SK-N-DZ (cell line): ENCODE measurements at places on chromosomes 6 and 20.

GRCh38 chr20:35592339-35592974 lies 23.2 kb upstream of the SPAG4 start:
- no peak for DNase-seq

GRCh38 chr20:50095476-50096078 lies 17.4 kb downstream of the UBE2V1 start:
- no peak for DNase-seq

DNA sequence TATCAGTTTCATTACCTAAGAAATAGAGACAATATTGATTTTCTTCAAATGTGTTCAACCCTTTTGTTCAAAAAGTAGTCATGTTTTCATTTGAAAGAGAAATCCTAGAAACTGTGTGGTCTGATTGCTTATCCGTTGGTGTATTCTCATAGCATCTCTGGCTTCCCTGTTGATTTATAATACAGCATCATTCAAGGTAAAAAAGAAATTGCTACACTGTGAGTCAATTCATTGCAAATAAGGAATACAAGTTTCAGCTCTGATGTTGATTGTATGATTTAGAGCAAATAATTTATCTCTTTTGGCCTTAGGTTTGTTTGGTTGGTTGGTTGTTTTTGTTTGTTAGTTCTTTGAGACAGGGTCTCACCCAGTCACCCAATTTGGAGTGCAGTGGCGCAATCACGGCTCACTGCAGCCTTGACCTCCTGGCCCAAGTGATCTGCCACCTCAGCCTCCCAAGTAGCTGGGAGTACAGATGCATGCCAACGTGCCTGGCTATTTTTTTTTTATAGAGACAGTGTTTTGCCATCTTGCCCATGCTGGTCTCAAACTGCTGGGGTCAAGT lies 185.5 kb upstream of the TNFAIP3 start:
- DNase-seq = no peak

DNA sequence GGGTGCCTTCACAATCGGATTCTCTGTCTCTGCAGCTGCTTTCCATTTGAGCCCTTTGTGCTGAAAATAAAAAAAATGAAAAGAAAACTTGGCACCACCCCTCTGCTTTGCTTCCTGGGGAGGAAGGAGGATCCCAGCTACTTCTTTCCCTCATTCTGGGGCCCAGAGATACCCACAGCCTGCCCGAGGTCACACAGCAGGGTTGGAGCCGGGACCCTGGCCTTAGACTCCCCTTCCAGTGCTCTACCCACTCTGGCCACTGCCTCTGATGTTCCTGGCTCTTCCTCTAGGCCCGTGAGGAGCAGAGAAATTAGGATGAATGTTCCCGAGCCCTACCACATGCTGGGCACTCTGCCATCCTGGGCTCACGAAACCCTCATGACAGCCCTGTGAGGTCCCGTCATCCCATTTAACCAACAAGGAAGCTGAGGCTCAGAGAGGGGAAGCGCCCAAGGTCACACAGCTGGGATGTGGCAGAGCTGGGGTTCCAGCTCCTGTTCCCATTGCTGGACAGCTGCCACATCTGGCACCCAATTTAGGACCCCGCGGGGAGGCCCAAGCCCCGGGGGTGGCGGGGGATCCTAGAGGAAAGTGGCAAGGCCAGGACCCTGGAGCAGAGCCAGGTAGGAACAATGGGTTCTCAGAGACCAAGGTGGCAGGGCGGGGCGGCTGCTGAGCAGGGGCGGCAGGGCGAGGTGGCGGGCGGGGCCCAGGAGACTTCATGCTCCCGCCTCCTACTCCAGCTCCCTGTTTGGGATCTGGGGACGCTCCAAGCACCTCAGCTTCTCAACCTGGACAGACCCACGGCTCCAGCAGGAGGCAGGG lies 76.6 kb downstream of the CEBPB start:
- no peak for DNase-seq

GRCh38 chr6:159203304-159204005 lies 34.3 kb downstream of the FNDC1 start:
- no peak for DNase-seq

- no peak for DNase-seq
These were observed 155.3 kb downstream of the DHX35 start for GRCh38 chr20:39117491-39117890.

DNA sequence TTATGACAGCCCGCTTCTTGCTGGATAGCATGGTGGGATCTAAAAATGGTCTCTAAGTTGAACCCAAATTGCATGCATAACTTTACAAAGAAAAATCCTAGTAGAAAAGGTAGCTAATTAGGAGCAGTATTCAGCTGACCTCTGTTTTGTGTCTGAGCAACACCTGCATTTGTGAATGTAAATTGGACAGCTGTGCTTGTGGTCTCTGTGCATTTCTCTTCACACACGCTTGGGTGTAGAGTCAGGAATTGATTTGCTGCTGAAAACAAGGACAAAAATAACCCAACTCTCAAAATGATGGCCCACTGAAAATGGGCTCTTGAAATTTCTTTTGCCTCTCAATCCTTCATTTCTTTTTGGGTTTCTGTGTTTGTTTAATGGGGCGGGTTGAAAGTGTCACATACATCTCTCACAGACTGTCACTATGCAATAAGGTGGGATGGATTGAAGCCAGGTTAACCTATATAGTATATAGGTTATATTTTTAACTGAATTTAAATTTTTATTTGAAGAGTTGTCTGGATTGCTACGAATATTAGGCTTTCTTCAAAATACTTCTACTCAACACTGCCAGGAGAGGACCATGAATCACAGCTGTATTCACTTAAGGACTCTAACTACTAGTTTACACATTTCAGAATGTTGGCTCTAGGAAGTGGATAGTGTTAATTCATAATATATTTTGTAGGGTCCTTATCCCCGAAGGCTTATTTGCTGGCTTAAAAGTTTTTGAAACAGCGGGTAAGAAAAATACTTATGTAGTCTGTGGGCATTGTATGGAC lies 46.5 kb downstream of the SOBP start:
- no peak for DNase-seq

DNA sequence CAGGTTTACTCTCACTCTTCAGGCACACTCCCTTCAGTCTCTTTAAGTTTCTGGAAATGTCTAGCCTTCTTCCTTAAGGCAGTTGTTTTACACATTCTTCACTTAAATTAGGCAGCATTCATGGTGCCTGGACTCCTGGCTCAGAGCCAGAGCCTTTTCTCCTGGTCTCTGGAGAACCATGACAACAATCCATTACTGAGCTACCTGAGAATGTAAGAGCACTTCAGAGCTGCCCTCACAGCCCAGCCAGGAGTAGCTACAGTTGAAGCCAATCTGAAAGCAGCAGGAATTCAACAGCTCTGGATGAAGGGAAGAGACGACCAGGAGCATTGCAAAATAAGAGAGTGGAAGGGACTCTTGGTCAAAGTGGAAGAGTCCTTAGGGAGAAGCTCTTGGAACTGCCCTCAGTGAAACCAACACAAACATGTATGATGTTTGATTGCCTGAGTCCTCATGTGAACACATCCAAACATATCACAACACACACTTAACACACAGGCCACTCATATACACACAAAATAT lies 416.8 kb upstream of the SPTLC3 start:
- no peak for DNase-seq

GRCh38 chr20:25706793-25707192 lies 10.1 kb upstream of the ZNF337 start:
- DNase-seq = no peak

DNA sequence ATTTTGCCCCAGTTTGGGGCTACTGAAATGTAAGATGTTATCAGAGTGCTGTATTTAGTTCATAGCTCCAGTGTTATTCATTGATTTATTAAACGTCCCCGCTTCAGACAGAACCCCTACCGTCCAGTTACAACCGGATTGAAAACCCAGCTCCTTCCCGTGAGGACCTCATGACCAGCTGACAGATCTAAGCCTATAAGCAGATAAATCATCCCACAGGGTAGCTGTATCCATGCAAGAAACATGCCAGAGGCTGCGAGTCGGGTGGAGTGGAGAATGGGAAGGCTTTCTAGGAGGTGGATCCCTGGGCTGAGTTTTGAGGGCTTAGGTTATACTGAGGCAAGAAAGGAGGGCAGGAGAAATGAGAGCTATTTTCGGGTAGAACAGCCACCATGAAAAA lies 260.0 kb downstream of the ARID1B start:
- DNase-seq = no peak

- no peak for DNase-seq
These were observed 3.2 kb downstream of the SLC22A23 start for GRCh38 chr6:3453413-3454272.

DNA sequence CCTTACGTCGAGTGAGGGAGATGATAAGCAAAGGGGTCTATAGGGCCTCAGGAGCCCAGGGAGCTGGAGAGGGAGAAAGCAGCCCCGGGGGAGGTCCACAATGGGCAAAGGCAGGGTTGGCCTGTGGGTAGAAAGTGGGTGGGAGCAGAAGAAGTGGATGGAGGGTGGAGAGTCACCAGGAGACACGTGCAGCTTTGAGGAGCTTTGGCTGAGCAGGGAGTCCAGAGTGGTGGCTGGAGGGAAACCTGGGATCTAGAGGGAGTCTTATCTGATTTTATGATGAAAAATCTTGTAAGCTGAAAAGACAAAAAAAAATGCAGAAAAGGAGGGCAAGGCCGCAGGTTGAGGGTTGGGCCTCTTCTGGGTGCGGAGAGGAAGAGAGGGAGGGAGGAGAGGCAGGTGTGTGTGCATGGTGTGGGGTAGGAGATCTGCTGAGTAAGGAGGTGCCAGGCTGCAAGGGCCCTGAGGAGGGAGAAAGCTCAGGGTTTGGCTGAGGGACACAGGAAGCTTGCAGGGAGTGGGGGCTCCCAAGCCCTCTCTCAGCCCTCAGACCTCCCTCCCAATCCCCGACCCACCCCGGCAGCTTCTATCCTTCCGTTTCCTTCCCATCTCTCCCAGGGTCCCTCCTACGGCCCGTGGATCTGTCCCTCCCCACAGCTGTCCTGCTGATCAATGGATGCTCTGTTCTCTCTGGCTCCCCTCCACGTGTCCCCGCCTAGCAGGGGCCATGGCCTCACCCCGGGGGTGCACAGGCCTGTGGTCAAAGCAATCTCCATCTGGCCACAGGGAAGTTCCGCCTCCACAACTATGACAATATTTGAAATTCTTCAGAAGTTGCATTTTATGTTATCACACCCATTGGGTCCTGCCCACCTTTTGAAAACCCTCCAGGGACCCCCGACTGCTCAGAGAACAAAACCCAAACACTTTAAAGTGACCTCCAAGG lies 17.1 kb upstream of the BPI start:
- DNase-seq = no peak

- no peak for DNase-seq
These were observed 3.9 kb upstream of the LRP11 start for GRCh38 chr6:149867876-149868640.

DNA sequence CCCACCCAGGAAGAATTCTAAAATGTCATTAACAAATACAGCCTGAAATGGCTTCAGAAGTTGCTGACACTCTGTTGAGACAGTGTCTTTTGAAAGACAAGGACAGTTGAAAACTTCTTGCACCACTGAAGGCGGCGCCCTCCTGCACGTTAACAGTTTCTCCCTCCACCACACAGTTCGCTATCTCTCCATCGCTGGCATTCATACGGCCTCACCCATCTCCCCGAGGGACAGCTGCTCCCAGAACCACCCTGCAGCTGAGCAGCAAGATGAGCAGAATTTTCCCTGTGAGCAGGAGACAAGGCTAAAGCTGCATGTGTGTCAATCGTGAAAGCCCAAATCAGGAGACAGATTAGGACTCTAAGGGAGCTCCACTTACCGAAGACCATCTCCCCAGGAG lies 113.3 kb downstream of the LY86 start:
- no peak for DNase-seq

DNA sequence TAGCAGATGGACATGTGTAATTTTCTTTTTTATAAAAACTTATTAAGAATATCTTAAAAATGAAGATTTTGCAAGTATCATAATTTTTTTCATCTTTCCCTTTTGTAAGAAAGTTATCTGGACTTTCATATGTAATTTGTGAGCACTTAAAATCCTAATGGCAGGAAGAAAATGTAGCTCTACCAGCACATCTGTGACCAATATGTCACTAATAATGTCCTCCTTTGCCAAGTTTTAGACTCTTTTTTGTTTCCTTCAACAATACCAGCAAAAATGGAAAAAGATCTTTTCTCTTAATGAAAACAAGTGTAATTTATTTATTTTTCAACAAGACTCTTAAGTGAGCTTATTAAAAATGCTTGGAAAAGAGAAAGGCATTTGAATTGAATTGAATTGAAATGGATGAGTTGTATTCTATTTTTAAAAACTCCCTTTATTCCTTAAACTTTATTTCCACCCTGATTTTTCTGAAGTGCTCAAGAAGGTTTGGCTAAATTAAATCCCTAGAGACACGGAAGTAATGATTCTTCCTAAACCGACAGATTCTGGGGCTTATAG lies 110.7 kb downstream of the KIF6 start:
- DNase-seq = no peak

GRCh38 chr6:69019832-69020231 lies 384.8 kb downstream of the ADGRB3 start:
- DNase-seq = no peak

DNA sequence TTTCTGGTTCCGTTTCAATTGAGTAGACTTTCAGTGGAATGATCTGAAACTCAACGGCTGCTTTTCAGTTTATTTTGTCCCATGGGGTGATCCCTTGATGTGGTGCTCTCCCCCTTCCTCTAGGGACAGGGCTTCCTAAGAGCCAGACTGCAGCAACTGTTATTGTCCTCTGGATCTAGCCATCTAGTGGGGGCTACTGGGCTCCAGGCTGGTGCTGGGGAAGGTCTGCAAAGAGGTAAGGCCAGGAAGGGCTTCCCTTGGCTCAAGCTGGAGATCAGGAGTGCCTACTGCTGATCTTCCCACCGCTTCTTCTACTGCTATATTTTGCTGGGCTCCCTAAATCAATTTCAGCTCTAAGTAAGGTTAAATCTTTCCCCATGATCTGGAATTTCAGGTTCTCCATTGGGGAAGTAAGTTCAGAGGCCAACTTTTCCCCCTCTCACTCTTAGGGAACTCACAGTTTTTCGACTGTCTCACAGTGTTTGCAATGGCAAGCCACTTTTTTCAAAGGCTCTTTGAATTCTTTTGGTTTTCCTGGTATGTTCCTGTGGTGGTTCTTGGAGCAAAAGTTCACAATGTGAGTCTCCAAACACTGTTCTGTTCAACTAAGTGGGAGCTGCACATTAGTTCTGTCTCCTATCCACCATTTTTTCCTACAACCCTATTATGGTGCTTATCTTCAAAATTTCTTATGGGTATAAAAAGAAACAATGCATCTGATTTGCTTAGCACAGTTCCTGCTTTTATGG lies 286.2 kb upstream of the EXOC2 start:
- no peak for DNase-seq

DNA sequence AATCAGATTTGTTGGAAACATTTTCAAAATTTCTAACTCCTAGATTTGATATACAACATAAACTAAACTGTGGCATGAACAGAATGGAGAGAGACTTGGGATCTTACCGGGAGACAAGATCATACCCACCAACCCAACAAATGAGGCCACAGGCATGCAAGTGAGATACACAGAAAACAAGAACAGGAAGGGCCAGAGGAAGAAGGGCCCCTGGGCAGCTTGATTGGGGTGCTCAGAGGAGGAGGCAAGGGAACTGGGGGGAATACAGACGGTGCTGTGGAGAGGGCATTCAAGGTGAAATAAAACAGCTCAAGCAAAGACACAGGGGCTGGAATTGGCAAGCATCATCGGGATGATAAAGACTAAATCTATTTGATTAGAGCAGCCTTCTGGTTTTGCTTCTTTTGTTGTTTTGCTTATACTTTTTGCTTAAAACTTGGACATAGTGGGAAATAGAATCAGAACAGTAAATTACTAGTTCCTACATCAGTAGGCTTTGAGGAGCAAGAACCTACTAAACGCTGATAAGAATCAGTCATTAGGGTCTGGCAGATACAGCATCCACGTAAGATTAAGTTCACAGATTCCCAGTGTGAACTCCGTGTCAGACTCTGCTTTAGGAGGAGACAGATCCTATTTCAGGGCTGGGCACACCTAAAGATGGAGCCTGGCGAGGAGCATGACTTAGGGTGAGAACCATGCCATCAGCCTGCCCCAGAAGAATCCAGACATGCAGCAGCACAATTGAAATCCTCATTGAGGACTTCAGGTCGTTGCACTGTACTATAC lies 3.5 kb upstream of the RAMACL start:
- DNase-seq = peak; percentile 59
